ENCODE measurements at places on chromosomes 1 and 21.
A peak's percentile ranks its signal among the peaks of the same experiment; 100 is the strongest.

- no peak for DNase-seq
Measured at GRCh38 chr1:149963358-149963757, 26.7 kb upstream of the MTMR11 start.

GRCh38 chr1:40914927-40915569 lies 52.9 kb upstream of the CITED4 start:
- no peak for DNase-seq

DNA sequence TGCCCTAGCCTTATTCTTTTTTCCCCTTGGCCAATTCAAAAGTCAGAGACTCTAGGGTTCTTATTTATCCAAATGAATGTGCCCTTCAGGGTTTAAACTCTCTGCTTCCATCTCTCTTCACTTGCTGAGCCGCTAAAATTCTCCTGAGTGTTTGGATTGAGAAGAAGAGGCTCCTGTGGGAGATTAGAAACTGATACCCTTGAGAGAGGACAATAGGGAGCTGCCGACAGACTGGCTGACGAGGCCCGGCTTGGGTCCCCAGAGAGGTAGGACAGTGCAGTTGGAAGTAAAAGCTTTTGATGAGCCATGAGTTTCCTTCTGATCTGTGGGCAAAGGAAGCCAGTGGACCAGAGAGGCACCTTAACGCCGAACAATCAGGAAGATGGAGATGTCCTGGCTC lies 41.3 kb upstream of the UBE2U start:
- no peak for DNase-seq

DNA sequence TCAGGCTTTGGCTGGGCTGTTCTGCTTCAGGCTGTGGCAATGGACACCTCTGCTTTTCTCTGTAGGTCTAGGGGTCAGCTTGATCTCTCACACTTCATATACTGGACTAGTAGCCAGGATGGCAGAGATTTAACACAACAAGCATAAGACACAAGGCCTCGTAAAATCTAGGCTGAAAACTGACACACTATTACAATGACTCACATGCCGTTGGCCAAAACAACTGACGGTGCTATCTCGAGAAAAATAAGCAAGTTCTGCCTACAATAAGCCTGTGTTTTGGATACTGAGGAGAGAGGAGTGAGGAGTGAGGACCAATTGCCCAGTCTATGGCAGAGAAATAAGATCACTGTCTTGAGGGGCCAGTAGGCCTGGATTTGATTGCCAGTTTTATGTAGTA lies 840.7 kb upstream of the ADAMTS5 start:
- no peak for DNase-seq

GRCh38 chr1:183180218-183180617 lies 5.8 kb upstream of the LAMC2 start:
- DNase-seq = no peak

GRCh38 chr1:200410566-200410878 lies 686 bp upstream of the ZNF281 start:
- no peak for DNase-seq

GRCh38 chr21:39161064-39161463 lies 22.2 kb downstream of the PSMG1 start:
- no peak for DNase-seq

- DNase-seq = no peak
Measured at GRCh38 chr1:219478811-219479210, 134.1 kb downstream of the ZC3H11B start.

GRCh38 chr21:44800971-44801467 lies 601 bp downstream of the UBE2G2 start:
- DNase-seq = peak; percentile 27

DNA sequence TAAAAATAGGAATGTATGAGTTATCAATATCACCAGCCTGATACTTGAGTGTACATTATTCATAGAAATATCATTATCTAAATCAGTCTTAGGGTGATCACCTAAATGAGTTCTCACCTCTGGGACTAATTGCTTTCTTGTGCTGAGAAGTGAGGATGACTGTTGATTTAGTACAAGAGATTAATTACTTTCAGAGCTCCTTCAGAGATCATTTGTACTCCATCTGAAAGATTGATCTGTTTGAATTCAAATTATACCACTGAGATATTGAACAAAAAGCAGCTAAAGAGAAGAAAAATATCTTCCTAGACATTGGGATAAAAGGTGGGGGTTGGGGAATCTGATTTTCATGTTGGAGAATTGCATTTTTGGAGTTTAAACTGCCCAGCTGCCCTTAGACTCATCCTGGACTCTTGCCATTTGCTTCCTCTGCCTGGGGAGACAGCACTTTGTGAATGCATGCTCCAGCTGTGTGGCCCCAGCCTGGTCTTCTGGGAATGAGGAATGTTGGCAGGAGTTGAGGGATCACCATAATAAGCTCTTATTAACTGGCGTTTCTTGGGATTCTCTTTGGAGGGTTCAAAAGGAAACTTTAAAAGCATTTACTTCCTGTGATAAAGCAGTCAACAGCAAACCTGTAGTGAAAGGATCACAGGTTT lies 19.7 kb upstream of the PGBD2 start:
- DNase-seq = no peak

- DNase-seq = no peak
Measured at GRCh38 chr1:43445606-43446387, 7.9 kb downstream of the HYI start.

DNA sequence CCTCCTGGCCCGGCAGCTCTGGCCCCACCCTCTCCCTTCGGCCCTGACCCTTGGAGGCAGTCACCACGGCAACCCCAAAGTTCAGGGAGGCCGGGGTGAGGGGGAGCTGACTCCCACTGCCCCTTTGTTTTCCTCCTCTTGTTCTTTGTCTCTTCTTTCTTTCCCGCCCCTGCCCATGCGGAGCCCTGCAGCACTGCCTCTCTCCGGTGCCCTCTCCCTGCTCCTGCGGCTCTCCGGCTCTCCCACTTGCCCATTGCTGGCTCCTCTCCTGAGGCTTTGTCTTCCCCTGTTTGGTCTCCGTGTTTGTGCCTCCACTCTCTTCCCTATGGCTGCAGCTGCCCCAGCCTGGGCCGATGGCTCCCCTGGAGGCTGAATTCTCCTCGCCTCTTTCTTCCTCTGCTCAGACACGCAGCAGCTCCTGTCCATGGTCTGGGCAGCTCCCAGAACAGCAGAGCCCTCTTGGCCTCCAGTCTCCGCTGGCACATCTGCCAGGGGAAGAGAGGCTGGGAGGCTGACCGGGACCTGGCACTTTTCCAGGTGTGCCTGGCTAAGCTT lies 5.8 kb downstream of the CELSR2 start:
- no peak for DNase-seq

DNA sequence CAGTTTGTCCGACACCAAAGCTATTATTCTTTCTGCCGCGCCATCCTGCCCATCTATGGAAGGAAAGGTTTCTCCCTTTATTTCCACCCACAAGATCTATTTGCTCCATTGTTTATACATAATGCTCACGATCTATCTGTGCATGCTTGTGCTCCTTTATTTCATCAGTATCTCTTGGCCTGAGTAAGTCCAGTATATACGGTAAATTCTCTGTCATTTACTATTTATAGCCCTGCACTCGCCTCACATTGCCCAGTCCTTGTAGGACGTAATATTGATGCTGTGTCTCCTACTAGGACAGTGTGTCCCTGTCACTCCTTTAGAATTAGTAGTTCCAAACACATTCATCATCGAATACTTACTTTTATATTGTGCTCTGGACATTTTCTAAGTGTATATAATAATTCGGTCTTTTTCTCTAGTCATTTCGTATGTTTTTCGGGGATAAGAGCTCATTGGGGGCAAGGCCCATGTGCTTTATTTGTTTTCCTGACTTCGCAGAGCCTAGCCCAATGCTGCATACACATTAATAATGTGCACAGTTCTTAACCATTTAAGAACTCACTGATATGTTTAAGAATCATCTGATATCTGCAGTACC lies 3.1 kb upstream of the NID1 start:
- DNase-seq = no peak

DNA sequence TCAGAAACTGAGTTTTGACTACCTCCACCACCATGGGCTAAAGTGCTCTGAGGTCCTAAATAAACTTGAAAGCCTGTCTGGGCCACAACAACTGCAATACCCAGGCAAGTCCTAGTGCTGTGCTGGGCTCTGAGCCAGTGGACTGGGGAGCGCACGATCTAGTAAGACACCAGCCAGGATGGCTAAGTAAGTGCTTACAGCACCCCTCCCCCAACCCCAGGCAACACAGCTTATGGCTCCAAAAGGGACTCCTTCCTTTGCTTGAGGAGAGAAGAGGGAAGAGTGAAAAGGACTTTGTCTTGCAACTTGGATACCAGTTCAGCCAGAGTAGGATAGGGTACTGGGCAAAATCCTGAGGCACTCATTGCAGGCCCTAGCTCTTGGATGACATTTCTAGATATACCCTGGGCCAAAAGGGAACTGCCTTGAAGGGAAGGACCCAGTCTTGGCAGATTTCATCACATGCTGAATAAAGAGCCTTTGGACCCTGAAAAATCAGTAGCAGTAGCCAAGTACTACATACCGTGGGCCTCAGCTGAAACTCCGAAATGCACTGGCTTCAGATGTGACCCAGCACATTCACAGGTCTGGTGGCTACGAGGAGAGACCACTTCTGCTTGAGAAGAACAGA lies 1.6 kb downstream of the C1orf105 start:
- no peak for DNase-seq

- no peak for DNase-seq
Measured at GRCh38 chr1:231383159-231383860, 38.8 kb downstream of the EGLN1 start.

- no peak for DNase-seq
Measured at GRCh38 chr1:58157256-58157655, 389.3 kb downstream of the OMA1 start.

GRCh38 chr1:245503548-245503947 lies 348.8 kb downstream of the KIF26B start:
- no peak for DNase-seq

DNA sequence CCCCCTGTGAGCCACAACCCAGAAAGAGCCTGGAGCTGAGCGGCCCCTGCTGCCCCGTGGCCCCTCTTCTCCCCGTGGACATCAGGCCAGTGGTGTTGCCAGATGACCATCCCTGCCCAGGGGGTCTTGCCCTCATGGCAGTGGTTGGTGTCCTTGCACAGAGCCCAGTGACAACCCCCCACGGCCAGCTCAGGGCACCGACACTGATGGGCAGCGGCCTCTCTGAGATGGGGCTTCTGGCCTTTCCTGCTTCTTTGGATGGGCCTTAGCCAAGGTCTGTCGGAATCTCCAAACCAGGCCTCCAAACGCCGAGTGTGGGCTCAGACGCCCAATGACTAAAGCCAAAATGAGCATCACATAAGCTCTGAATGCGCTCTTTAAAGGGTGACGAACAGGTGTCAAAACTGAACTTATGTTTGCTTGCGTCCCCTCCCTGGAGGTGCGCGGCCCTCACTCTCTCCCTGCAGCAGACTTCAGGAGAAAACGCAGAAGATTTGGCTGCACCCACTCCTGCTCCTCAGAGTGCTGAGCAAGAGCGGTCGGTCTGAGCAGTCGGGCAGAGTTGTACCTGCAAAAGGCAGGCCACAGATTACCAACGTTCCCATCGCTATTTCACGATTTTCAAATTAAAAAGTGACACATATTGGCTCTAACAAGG lies 41.9 kb downstream of the UBE2G2 start:
- DNase-seq = no peak

DNA sequence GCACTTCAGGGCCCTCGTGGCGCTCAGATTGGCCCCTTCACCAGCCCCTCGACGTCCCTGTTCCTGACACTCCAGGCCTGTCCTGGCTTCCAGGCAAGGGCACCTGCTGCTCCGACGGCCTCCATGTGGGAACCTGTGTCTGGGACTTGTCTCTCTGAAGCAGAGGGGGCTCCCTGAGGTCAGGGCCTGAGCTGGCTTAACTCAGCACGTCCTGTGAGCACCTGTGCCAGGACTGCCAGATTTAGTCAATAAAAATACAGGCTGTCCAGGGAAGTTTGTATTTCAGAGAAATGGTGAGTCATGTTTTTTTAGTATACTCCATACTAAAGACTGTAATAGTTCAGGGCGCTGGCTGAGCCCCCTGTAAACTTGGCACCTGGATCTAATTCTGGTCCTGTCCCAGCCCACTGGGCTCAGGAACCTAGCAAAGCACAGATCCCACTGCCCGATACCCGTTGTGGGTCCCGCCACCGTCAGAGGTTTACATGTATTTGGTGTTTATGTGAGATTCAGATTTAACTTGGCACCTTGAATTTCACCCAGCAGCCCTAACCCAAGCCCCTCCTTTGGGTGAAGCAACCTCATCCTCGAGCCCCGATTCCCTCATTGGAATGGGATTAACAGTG lies 109.9 kb upstream of the IFFO2 start:
- no peak for DNase-seq

- no peak for DNase-seq
Measured at GRCh38 chr1:59164371-59164770, 132.5 kb upstream of the FGGY start.

GRCh38 chr1:29974316-29974724 lies 738.0 kb downstream of the PTPRU start:
- DNase-seq = no peak

DNA sequence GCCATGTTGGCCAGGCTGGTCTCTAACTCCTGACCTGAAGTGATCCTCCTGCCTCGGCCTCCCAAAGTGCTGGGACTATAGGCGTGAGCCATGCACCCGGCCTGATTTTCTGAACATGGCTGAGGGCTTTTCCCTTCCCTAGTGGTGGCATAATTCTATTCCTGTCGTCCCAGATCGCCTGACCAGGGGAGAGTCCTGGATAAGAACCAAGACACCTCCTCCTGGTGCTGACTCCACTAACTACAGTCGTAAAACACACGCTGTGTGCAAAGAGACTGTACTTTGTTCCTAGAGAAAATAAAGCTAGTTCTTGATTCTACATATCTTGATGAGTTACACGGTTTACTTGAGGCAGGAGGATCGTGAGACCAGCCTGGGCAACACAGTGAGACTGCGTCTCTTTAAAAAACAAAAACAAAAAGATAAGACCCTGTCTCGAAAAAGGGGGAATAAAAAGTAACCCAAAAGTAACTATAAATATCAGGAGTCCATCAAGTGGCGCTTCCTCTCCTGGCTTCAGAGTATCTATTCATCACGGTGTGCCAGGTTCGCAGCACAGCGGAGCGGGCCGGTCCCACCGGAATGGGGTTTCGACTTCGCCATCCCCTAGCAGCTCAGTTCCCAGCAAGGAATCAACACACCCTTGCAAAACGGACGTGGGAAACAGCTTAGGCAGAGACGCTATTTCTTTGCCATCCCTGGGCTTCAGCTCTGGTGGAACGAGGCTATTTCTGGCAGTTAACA lies 973 bp downstream of the SDF4 start:
- no peak for DNase-seq

DNA sequence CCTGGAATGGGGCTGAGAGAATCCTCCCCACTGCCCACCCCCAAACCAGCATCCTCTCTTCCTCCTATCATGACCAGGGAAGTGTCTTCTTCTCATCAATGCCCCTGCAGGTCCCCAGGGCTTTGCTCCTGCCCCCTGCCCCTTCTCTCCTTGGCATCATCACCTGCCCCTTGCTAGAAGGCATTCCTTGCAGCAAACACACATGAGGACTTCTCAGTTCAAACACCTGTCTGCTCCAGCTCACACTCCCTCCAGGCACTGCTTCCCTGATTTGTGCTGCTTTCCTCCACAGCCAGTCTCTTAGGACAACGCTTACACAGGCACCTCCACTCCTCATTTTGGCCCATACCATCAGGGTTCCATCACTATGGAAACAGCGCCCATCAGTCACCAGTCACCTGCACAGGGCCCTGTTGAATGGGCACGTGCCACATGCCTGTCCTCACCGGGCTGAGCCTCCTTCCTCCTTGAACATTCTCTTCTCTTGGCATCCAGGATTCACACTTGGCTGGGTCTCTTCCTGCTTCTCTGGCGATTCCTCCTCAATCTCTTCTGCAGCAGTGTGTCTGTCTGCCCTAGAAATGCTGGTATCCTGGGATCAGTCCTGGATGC lies 81.9 kb upstream of the EDN2 start:
- no peak for DNase-seq

- no peak for DNase-seq
Measured at GRCh38 chr1:74953622-74954021, 180.6 kb upstream of the LHX8 start.

Measured in activated T-cell treated with anti-CD3 and anti-CD28 coated beads, Interleukin-2, amount 50 U/mL, for 48 hours (primary cell).